ENCODE measurements at places on chromosomes 6 and 20.

GRCh38 chr6:142631517-142632385 is 313.2 kb downstream of the HIVEP2 start:
- no peak for DNase-seq

GRCh38 chr6:158008864-158009113 is 27.1 kb downstream of the SYNJ2 start:
- DNase-seq = no peak

DNA sequence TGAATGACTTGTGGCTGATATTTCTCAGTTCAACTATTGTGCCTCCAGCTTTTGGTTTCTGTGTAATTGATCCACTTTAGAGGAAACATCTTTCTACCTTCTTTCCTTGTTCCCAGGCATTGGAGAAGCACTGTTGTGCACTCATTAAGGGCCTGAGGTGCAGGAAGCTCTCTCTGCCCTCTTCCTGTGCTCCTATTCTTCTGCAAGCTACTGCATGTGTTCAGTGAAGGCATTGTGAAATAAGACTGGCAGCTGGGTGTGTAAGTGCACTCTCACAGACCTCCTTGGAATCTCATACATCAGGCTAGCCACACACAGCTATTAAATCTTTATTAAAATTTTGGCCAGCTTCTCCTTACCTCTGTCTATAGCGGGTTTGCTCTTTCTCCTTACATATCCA is 177.8 kb downstream of the OGFRL1 start:
- no peak for DNase-seq

- DNase-seq = no peak
Observed at GRCh38 chr6:121771937-121772720, 336.7 kb downstream of the GJA1 start.

GRCh38 chr6:132499757-132500156 is 13.2 kb downstream of the STX7 start:
- DNase-seq = no peak

- DNase-seq = no peak
Observed at GRCh38 chr6:138099832-138100231, 7.4 kb downstream of the PERP start.

Measured in stimulated activated CD8-positive, alpha-beta memory T cell treated with anti-CD3 and anti-CD28 coated beads, Interleukin-4, amount 100 ng/mL, for 24 hours (primary cell).